ENCODE measurements at places on chromosomes 5 and 9. TPM values are rescaled to one million over a fixed set of nuclear protein-coding genes. Genes with fewer than 3 reads are reported as not detected.

WNT8A gene
- not detected for total RNA-seq

TAS2R1 gene
- not detected for total RNA-seq

NR5A1 gene
- total RNA-seq = not detected

GAPT gene
- total RNA-seq = not detected

SLC36A2 gene
- total RNA-seq = not detected

DMRT3 gene
- not detected for total RNA-seq

LSM11 gene
- total RNA-seq = 0.70 TPM

DNA sequence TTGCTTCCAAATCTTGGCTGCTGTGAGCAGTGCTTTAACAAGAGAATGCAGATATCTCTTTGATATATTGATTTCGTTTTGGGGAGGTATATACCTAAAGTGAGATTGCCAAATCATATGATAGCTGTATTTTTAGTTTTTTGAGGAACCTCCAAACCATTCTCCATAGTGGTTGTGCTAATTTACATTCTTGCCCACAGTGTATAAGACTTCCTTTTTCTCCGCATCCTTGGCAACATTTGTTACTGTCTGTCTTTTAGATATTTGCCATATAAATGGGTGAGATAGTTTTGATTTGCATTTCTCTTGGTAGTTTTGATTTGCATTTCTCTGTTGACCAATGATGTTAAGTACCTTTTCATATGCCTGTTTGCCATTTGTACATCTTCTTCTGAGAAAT lies 10.0 kb upstream of the PLK2 start:
- H3K4me3 ChIP-seq = no peak overlapping the region
- H3K27me3 ChIP-seq = no peaks in the 10 kb centered on the region
- no peak overlapping the region for H3K27ac ChIP-seq
- no peak for DNase-seq
- no peaks in the 10 kb centered on the region for H3K36me3 ChIP-seq
- no peaks in the 10 kb centered on the region for H3K4me1 ChIP-seq

- no peaks in the 10 kb centered on the region for H3K4me1 ChIP-seq
- H3K4me3 ChIP-seq = no peak overlapping the region
- no peaks in the 10 kb centered on the region for H3K36me3 ChIP-seq
- DNase-seq = no peak
Observed at GRCh38 chr5:51544031-51544785, 161.0 kb downstream of the ISL1 start.

- peaks cover 15% of the 10 kb centered on the region for H3K4me1 ChIP-seq
- no peak overlapping the region for H3K4me3 ChIP-seq
- DNase-seq = no peak
- no peaks in the 10 kb centered on the region for H3K36me3 ChIP-seq
- H3K27me3 ChIP-seq = no peaks in the 10 kb centered on the region
Observed at GRCh38 chr5:143024228-143024920, 254.2 kb downstream of the ARHGAP26 start.

DNA sequence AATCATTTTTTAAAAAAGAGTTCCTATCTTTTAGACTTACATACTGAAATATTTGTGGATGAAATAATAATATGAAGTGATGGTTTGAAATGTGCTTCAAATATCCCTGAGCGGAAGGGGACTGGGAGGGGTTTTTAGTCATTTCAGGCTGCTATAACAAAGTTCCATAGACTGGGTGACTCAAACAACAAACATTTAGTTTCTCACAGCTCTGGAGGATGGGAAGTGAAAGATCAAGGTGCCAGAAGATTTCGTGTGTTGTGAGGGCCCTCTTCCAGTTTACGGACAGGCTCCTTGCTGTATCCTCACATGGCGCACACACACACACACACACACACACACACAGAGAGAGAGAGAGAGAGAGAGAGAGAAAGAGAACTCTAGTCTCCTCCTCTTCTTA lies 27.1 kb upstream of the TEX10 start:
- no peak overlapping the region for H3K27ac ChIP-seq
- no peak for DNase-seq
- H3K4me3 ChIP-seq = no peak overlapping the region
- no peaks in the 10 kb centered on the region for H3K27me3 ChIP-seq
- no peaks in the 10 kb centered on the region for H3K4me1 ChIP-seq

DNA sequence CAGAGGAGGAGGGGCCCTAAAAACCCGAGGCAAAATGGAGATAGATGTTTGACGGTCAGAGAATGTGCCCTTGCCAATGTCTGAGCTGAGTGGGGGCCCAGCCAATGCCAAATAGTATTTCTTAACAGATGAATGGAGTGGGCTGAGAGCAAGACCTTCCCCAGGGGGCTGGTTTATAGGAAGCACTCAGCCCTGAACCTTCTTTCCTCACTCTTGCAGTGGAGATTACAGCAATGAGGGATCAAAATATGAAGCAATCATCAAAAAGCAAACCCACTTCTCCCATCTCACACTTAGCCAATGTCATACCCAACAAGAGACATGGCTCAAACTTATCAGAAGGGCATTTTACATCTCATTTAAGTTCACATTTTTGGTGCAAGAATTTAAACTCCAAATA lies 350.3 kb downstream of the GADD45G start:
- H3K4me3 ChIP-seq = no peak overlapping the region
- no peaks in the 10 kb centered on the region for H3K27me3 ChIP-seq
- no peaks in the 10 kb centered on the region for H3K4me1 ChIP-seq
- H3K27ac ChIP-seq = no peak overlapping the region
- no peaks in the 10 kb centered on the region for H3K36me3 ChIP-seq
- DNase-seq = no peak

GRCh38 chr9:91156451-91157234 lies 205.1 kb downstream of the AUH start:
- DNase-seq = no peak
- peaks cover 13% of the 10 kb centered on the region for H3K4me1 ChIP-seq
- H3K4me3 ChIP-seq = no peak overlapping the region
- no peak overlapping the region for H3K27ac ChIP-seq
- no peaks in the 10 kb centered on the region for H3K36me3 ChIP-seq

GRCh38 chr5:40385544-40385943 lies 294.2 kb upstream of the PTGER4 start:
- peak overlapping the region; percentile 28 for H3K27ac ChIP-seq
- no peak overlapping the region for H3K4me3 ChIP-seq
- no peaks in the 10 kb centered on the region for H3K36me3 ChIP-seq
- no peaks in the 10 kb centered on the region for H3K27me3 ChIP-seq
- peaks cover 38% of the 10 kb centered on the region for H3K4me1 ChIP-seq

DNA sequence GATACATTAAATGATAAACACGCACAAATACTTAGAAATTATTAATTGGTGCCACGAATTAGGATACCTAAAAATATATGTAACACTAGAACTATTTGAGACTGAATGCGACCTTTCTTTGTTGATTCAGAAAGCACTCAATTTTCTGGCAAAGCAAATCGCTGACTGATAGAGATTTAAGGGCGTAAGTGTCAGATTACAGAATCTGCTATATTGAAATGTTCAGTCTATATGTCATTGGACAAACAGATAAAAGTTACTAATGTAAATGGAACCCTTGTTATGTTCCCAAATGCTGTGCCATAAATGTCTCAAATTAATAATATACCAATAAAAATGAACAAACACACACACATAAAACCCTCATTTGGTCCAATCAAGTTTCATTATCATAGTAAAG lies 137.9 kb downstream of the MPDZ start:
- no peaks in the 10 kb centered on the region for H3K27me3 ChIP-seq

GRCh38 chr9:8600914-8601680 lies 801.5 kb upstream of the DMAC1 start:
- no peaks in the 10 kb centered on the region for H3K27me3 ChIP-seq
- no peaks in the 10 kb centered on the region for H3K36me3 ChIP-seq
- H3K27ac ChIP-seq = no peak overlapping the region
- no peaks in the 10 kb centered on the region for H3K4me1 ChIP-seq
- DNase-seq = no peak

DNA sequence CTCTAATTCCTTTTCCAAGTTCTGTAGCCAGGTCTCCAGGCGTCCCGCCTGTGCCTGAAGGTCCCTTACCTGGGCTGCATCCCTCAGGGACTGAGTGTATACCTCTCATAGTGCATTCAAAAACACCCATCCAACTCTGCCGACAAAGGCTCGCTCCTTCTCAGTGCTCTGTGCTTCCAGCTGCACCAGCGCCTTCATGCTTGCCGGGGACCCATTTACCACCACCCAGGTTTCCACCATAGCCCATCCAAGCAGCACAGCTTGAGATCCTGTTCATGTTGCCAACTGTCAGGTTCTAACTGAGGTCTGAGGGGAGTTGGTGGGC lies 794.5 kb downstream of the EFNA5 start:
- no peaks in the 10 kb centered on the region for H3K4me1 ChIP-seq
- no peak overlapping the region for H3K27ac ChIP-seq

- no peaks in the 10 kb centered on the region for H3K27me3 ChIP-seq
- H3K36me3 ChIP-seq = peaks cover 15% of the 10 kb centered on the region
- no peak overlapping the region for H3K4me3 ChIP-seq
Observed at GRCh38 chr5:112758676-112759075, 21.0 kb downstream of the APC start.

GRCh38 chr9:121650217-121651007 lies 1.0 kb upstream of the DAB2IP start:
- no peak for DNase-seq
- H3K4me3 ChIP-seq = no peak overlapping the region
- H3K27ac ChIP-seq = no peak overlapping the region
- peaks cover 48% of the 10 kb centered on the region for H3K27me3 ChIP-seq
- no peaks in the 10 kb centered on the region for H3K36me3 ChIP-seq
- peaks cover 15% of the 10 kb centered on the region for H3K4me1 ChIP-seq

GRCh38 chr5:143054480-143054941 lies 284.3 kb downstream of the ARHGAP26 start:
- no peak for DNase-seq
- H3K4me3 ChIP-seq = no peak overlapping the region
- H3K27ac ChIP-seq = no peak overlapping the region
- no peaks in the 10 kb centered on the region for H3K4me1 ChIP-seq

DNA sequence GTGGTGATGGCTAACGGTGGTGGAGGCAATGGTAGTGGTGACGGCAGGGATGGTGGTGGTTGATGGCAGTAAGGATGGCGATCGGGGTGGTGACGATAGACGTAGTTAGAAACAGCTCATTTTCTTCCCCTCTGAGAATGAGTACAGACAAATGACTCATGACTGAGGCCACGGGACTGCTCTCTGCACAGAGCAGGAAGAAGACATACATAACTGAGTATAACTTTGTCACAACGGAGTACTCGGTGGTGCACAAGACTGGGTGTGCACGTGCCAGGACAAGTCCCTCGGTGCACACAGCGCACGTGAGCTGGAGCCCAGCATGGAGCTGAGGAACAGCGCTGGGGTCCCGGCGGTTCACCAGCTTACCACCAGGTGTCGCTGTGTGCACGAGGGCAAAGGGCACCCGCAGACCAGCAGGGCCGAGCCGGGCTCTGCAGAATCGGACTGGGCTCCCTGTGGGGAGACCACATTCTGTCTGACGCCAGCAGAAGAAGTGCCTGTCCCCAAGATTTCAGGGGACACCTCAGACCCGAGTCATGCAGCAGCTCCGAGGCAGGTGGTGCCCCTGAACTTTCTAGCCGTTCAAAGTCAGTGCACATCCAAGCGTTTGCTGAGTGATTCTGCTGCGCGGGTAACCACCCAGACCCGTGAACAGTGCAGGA lies 188.6 kb downstream of the FSTL4 start:
- peaks cover 11% of the 10 kb centered on the region for H3K4me1 ChIP-seq
- no peaks in the 10 kb centered on the region for H3K36me3 ChIP-seq
- no peak overlapping the region for H3K27ac ChIP-seq

GRCh38 chr9:135136991-135137832 lies 49.7 kb downstream of the OLFM1 start:
- DNase-seq = no peak
- no peaks in the 10 kb centered on the region for H3K4me1 ChIP-seq
- H3K4me3 ChIP-seq = no peak overlapping the region

GRCh38 chr5:34604119-34604675 lies 51.9 kb upstream of the RAI14 start:
- DNase-seq = no peak
- no peak overlapping the region for H3K27ac ChIP-seq
- H3K27me3 ChIP-seq = no peaks in the 10 kb centered on the region
- H3K4me1 ChIP-seq = no peaks in the 10 kb centered on the region
- no peaks in the 10 kb centered on the region for H3K36me3 ChIP-seq

- no peak overlapping the region for H3K4me3 ChIP-seq
- no peak for DNase-seq
- H3K36me3 ChIP-seq = no peaks in the 10 kb centered on the region
- H3K27ac ChIP-seq = no peak overlapping the region
- H3K4me1 ChIP-seq = no peaks in the 10 kb centered on the region
Observed at GRCh38 chr5:171724468-171725204, 61.0 kb upstream of the SMIM23 start.

DNA sequence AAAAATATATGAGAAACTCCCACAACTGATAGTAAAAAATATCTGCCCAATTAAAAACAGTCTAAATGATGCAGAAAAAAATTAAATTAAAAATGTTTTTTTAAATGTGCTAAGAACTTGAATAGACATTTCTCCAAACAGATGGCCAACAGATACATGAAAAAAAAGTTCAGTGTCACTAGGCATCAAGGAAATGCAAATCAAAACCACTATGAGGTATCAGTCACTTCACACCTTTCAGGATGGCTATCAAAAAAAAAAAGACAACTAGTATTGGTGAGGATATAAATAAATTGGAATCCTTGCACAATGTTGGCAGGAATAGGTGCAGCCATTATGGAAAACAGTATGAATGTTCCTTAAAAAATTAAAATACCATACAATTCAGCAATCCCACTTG lies 16.6 kb downstream of the ZNF131 start:
- H3K36me3 ChIP-seq = peaks cover 57% of the 10 kb centered on the region
- peaks cover 11% of the 10 kb centered on the region for H3K4me1 ChIP-seq
- H3K4me3 ChIP-seq = no peak overlapping the region
- H3K27me3 ChIP-seq = no peaks in the 10 kb centered on the region

DNA sequence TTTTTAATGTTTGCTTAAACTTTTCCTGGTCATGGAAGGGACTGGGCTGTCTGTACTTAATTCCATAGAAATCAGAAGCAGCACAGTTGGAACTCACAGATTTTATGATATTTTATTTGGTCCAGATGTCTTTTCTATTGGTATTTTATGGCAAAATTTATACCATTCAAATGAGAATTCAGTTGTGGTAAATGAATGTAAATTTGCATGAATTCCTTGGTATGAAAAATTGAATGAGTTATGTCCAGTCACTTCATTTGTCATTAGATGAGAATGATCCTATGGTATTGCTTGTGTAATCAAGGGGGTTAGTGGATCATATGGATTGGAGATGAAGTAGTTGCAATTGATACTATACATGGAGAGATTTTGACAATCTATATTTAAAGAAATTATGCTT lies 188.0 kb downstream of the KDM4C start:
- H3K27ac ChIP-seq = no peak overlapping the region
- no peaks in the 10 kb centered on the region for H3K4me1 ChIP-seq
- no peaks in the 10 kb centered on the region for H3K27me3 ChIP-seq
- no peak for DNase-seq
- H3K36me3 ChIP-seq = peaks cover 8% of the 10 kb centered on the region

DNA sequence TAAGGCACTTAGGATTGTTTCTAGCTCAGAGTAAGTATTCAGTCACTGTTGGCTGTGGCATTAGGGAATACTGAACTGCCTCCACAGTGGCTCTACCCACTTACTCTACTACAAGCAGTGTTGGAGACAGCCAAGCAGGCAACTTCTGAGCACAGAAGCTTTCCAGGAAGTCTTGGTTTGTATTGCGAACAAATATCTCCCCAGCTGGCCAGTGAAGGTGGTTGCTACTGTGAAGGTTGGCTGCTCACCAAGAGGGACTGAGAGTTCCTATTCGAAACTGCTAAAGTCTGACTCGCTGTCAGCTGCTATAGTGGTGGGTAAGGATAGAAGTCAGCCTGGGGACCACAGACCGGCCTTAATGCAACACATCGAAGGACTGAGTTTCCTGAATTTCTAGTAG lies 319.1 kb downstream of the KIF4B start:
- H3K36me3 ChIP-seq = no peaks in the 10 kb centered on the region
- no peaks in the 10 kb centered on the region for H3K4me1 ChIP-seq
- H3K27ac ChIP-seq = no peak overlapping the region
- no peak overlapping the region for H3K4me3 ChIP-seq
